SIG-M5 (cell line): ENCODE measurements at places on chromosomes 16 and 17.

DNA sequence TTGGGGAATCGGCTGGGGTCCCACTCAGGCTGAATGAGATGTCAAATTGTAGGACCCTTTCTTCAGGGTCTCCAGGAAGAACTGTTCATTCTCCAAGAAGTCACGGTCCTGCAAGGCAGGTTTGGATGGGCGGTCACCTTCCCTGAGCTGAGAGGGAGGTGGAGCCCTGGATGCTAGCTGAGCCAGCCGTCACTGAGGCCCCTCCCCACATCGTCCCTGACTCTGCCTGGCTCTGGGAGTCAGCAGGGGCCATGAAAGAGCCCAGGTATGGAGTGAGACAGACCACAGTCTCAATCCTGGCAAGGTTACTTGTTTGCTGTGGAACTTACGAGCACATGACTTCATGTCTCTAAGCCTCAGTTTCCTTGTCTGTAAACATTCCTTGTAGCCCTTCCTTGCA, 6.0 kb upstream of the MRPL38 start:
- no peak for DNase-seq

DNA sequence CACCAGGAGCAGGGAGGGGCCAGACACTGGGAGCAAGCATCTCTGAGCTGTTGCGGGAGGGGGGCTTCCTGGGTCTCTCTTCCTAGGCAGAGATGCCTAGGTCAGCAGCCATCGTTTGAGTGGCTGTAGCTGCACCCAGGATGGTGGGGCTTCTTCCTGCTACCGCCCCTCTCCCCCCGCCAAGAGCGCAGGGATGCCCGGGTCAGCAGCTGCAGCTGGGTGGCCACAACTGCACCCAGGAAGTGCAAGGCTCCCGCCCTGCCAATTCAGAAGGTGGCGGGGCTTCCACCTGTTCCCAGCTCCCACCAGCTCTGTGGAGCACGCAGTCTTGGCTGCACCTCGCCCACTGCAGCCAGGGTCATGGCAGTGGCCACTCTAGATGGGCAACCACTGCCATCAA, 47.8 kb downstream of the ESRP2 start:
- no peak for DNase-seq

DNA sequence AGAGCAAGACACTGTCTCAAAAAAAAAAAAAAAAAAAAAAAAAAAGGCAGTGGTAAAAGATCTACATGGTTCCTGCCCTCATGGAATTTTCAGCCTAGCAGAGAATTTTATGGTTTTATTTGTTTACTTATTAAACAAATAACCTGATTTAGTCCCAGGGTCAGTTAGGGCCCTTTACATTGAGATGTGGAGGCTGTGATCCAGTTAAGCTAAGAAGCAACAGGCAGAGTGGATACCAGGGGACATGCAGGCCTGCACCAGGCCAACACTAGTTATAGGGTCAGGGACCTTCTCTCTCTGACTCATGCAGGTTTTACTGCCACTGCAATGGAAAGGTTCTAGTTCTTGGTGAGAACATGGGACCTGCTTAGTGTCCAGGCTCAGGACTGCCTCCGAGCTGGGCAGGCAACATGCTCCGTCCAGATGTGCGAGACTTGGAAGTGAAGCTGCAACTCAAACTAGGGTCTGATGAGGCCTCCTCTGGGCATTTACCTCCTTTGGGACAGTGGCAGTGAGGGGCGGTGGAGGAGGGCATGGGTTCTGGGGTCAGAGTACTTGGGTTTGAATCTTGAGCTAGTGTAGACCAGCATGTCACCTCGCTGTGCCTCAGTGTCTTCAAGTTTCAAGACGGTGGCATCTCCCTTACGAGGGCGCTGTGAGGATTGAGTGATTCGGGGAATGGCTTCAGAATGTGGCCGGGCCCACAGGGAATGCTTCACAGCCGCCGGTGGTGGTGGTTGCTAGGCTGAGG, 301.8 kb downstream of the CPPED1 start:
- DNase-seq = no peak

- no peak for DNase-seq
These were observed 21.4 kb downstream of the CD300LG start for GRCh38 chr17:43868226-43868994.

DNA sequence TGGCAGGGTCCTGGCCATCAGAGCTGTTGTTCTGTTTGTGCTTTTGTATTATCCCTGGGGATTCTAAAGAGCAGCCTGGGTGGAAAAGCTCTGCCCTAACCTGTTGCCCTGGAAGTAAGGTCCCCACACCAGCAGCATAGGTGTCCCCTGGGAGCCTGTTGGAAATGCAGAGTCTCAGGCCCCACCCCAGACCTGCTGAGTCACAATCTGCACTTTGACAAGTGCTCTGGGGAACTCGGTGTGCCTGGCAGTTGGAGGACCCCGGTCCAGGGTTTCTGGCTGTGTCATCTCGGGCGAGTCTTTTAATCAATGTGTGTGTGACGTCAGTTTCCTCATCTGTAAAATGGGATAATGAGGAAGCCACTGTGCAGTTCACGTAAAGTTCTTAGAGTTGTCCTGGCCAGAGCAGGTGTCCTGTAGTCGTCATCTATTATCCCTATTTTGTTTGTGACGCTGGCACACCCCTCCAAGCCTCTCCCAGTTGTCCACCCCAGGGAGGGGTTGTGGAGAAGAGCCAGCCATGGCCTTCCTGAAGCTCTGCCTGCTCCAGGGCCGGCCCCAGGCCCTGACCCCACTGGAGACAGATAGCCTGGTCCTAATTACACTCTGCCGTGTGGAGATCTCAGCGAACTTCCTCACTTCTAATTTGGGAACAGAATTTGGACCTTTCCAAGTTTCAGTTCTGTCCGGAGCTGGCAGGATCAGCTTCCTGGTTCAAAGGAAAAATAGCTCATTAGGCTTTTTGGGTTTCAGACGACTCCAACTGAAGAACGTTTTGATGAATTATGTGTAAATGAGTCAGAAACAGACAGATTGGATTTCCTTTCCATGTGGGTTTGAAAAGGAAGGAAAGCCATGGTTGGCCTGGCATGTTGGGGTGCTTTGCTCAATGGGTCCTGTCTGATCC, 295.7 kb upstream of the FOXF1 start:
- no peak for DNase-seq

GRCh38 chr17:40323391-40324381, 14.7 kb downstream of the RARA start:
- no peak for DNase-seq

DNA sequence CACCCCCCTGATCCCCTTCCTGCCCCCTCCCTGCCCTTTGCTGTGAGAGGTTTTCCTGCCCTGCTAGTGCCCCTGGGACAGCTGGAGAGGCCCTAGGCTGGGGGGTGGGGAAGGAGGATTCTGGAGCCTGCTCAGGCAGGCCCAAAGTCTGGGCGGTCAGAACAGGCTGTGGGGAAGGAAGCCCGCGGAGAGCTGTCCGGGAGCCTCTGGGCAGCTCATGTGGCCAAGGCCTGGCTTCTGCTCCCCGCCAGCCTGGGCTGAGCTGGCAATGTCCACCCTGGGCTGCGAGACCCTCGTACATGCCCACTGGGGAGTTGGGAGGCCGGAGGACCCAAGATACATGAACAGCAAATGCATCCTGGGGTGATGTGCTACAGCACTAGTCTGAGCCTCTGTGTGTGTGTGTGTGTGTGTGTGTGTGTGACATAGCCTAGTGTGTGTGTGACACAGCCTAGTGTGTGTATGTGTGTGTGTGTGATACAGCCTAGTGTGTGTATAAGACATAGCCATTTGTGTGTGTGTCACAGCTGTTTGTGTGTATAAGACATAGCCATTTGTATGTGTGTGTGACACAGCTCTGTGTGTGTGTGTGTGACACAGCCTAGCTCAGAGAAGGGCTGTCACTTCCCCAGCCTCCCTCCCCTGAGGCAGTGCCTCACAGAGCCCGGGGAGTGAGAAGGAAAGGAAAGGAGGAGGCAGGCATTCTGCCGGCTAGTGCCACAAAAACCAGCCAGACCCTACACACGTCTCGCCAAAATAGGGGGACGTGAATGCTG, 201.4 kb upstream of the CIBAR2 start:
- DNase-seq = no peak

- peak; percentile 29 for DNase-seq
These were observed at the start of gene PRKCB for GRCh38 chr16:23835390-23836077. PRKCB (plus strand) TSS chr16:23835983.

GRCh38 chr17:38898812-38899348, 26.5 kb upstream of the LASP1NB start:
- no peak for DNase-seq

- DNase-seq = no peak
These were observed 62.4 kb upstream of the TBX2 start for GRCh38 chr17:61337290-61337689.

GRCh38 chr16:56812884-56813283, 52.1 kb upstream of the SLC12A3 start:
- no peak for DNase-seq

- DNase-seq = no peak
These were observed 5.0 kb downstream of the DPH1 start for GRCh38 chr17:2034806-2035540.

- DNase-seq = no peak
These were observed 3.8 kb upstream of the TLCD2 start for GRCh38 chr17:1713878-1714426.

DNA sequence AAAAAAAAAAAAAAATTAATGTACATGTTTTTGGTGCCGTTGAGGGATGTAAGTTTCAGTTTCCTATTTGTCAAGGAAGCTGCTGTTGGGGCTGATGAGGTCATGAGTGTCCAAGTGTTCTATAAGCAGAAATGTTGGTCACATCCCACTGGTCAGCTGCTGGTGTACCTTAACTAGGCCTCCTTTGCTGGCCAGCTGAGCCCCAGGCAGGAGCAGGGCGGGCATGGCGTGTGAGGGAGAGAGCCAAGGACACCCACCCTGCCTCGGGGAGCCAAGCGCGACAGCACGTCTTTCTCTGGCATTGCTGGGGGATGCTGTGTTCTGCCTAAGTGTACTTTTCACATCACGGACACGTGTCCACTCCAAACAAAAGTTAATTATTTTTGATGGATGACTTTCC, 108.1 kb upstream of the CDC42EP4 start:
- no peak for DNase-seq

- no peak for DNase-seq
These were observed 8.8 kb upstream of the VPS4A start for GRCh38 chr16:69302301-69302700.
